Activated T-cell treated with anti-CD3 and anti-CD28 coated beads, Interleukin-2, amount 50 U/mL, for 24 hours (primary cell): ENCODE measurements at places on chromosomes 13 and 19.

- DNase-seq, result no peak
Measured at GRCh38 chr13:34816908-34817665, 125.0 kb upstream of the NBEA start.

DNA sequence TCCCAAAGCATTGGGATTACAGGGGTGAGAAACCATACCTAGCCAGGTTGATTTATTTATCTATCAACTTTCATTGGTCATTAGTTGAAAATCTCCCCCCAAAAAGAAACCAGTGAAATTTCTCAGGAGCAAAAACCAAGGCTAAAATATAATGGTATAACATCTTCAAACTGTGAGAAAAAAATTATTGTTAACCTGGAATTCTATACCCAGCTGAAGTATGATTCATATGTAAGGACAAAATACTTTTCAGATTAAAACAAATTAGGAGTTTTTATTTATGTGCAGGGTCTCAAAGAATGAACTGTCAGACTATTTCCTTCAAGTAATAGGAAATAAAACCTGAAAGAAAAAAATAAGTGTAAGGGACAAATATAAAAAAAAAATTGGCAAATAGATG lies 1053.9 kb downstream of the UQCRFS1 start:
- DNase-seq, result no peak

GRCh38 chr19:38030686-38031422 lies 123.8 kb downstream of the SIPA1L3 start:
- no peak for DNase-seq

DNA sequence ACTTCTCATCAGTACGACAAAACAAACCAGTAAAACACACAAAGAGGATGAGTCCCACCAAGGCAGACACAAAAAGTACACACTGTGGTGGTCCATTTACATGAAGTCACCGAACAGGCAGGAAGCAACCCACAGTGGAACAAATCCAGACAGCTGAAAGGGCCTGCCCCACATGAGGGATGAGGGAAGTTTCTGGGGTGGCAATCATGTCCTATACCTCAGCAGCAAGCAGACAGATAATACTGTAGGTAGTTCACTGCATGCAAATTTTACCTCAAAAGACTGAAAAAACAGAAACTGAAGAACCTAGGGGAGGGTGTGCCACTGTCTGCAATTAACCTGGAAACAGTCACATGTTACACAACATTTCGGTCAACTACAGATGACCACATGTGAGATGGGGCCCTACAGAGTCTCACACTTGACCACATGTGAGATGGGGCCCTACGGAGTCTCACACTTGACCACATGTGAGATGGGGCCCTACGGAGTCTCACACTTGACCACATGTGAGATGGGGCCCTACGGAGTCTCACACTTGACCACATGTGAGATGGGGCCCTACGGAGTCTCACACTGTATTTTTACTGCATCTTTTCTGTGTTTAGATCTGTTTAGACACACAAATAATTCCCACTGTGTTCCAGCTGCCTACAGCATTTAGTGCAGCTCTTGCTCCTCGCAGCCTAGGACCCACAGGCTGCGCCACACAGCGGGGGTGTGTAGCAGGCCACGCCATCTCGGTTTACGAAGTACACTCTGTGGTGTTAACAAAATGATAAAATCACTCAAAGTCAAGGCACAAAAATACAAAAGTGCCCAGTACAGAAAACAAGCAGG lies 22.2 kb downstream of the PCID2 start:
- DNase-seq, result no peak

DNA sequence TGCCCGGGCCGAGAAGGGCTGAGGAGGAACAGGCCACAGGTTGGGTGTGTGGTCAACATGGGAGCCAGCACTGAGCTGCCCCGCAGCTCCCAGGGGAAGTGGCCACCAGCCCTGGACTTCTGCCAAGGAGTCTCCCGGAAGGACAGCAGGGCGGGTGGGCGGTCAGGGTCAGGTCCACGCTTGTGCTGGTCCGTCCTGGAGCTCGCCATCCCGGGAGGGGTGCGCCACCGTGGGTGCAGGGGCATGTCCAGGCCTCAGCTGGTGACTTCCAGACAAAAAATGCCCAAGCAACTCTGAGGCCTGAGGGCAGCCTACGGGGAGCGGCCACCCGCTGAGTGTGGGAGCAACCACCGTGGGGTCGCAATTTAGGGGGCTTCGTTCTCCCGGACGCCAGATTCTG lies 21.4 kb upstream of the SLC15A1 start:
- no peak for DNase-seq

- DNase-seq, result no peak
Measured at GRCh38 chr19:38274739-38275138, 10.4 kb downstream of the SPINT2 start.

GRCh38 chr13:99617474-99618255 lies 116.4 kb downstream of the TM9SF2 start:
- no peak for DNase-seq

DNA sequence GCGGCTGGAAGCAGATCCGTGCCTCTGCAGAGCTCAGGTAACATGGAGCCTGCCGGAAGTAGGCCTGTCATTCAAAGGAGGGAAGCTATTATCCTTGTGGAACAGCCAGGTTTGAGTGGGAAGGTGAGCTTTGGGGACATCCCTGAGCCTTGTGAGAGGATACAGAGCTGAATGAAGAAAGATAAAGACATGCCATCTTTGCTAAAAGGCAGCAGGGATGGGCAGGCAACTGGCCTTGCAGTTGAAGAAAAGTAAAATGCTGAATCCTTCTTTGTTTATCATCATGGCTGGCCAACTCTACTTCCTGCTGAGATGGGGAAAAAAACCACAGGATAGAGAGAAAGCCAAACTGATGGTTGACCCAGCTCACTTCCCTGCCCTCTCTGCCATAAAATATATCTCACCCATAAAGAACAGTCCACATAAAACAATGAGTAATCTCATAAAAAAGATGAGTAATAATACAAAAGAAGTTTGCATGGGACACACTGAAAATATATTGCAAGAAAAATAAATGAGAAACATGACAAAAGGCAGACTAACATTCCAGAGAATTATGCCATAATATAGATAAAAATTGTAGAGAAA lies 226.3 kb downstream of the DLEU7 start:
- DNase-seq, result no peak

- no peak for DNase-seq
Measured at GRCh38 chr19:6394831-6395230, 1.9 kb upstream of the GTF2F1 start.

GRCh38 chr13:105915146-105915850 lies 620.2 kb downstream of the EFNB2 start:
- no peak for DNase-seq

- DNase-seq, result no peak
Measured at GRCh38 chr19:13064092-13064489, 38.6 kb downstream of the LYL1 start.

DNA sequence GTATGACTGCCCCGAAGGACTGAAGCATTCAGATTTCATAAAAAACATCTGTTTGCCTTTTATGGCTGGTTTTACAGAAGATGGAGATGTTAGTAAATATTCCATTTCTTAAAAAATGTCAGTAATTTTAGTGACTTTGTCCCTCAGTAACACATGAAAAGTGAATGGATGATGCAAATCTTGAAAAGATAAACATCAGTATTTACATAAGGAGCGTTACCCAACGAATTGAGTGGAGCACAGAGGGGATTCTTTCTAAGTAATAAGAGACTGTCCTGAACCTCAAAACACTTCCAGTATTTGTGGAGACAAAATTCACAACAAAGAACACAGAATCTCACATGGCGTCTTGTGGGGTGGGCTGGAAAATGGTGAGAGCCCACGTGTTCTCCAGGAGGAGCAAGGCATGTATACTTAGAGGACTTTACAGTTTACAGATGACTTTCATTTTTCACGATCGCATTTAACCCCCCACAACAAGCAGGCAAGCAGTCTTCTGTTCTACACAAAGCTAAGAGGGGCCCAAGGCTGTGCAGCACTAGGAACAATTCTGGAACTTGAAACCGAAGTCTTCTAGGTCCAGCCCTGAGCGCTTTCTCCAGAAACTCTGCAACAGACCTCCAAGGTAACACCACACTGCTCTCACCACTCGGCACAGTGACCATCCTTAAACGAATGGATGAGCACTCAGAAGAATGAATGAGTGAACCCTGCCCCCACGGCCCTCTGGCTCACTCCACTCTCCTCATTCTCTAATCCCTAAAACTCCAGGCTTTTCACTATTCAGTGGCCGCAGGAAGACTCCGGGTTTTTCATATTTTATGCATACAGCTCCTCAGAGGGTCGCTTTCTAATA lies 709.8 kb downstream of the UQCRFS1 start:
- DNase-seq, result no peak

DNA sequence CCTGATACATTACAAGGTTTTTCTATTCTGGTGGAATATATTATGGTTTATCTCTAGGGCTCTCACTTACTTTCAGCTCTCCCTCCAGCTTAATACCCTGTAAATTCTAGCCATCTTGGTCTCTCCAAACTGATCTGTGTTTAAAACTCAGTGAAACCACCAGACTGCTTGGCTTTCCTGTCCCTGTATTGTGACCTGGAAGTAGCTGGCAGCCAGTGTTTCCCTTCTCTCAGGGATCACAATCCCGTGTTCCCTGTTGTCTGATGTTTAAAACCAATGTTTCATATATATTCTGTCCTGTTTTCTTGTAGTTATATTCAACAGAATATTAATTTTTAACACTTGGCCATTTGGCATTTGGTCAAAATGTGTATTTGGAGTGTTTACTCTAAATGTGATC lies 8.0 kb downstream of the AKAP11 start:
- DNase-seq, result no peak

- no peak for DNase-seq
Measured at GRCh38 chr13:75055296-75055695, 426.7 kb downstream of the TBC1D4 start.

- no peak for DNase-seq
Measured at GRCh38 chr13:45623516-45624090, 8.1 kb upstream of the ERICH6B start.

- no peak for DNase-seq
Measured at GRCh38 chr13:73809561-73809960, 324.6 kb downstream of the KLF12 start.

GRCh38 chr19:40210889-40211288 lies 7.3 kb downstream of the TTC9B start:
- DNase-seq, result no peak
